ENCODE measurements at places on chromosomes 6 and 20. TPM values are rescaled to one million over a fixed set of nuclear protein-coding genes. Genes with fewer than 3 reads are reported as not detected.

The LGSN gene
- under 0.01 TPM for total RNA-seq

The HLA-DQB1 gene
- total RNA-seq = 4.4 TPM

The GPX5 gene
- not detected for total RNA-seq

The PDE7B gene
- 27.5 TPM for total RNA-seq

The ADGRF4 gene
- total RNA-seq = not detected

The HLA-DMA gene
- total RNA-seq = 0.46 TPM

The BNIP5 gene
- not detected for total RNA-seq

The PRR3 gene
- 13.4 TPM for total RNA-seq

The BANF2 gene
- total RNA-seq = not detected

The FNDC11 gene
- 3.5 TPM for total RNA-seq

The LTB gene
- 0.46 TPM for total RNA-seq

The SS18L1 gene
- 75.9 TPM for total RNA-seq

The CDKAL1 gene
- 41.3 TPM for total RNA-seq

The GCLC gene
- total RNA-seq = 25.1 TPM

The RIMS1 gene
- 374 TPM for total RNA-seq

The FKBP5 gene
- total RNA-seq = 3.2 TPM

The DACT2 gene
- 4.6 TPM for total RNA-seq

The CASS4 gene
- 0.69 TPM for total RNA-seq

The DEF6 gene
- total RNA-seq = 2.1 TPM

The CD40 gene
- total RNA-seq = 0.92 TPM

The SFTA2 gene
- total RNA-seq = not detected

The TCP11 gene
- total RNA-seq = 0.23 TPM

The BACH2 gene
- total RNA-seq = 20.3 TPM

The SPATS1 gene
- 1.2 TPM for total RNA-seq

The BCAS1 gene
- total RNA-seq = 11.8 TPM

The CEP85L gene
- 37.1 TPM for total RNA-seq

The GABRR2 gene
- total RNA-seq = not detected

The TMEM244 gene
- total RNA-seq = not detected

The TRIM10 gene
- 0.23 TPM for total RNA-seq

The RSPH3 gene
- total RNA-seq = 16.1 TPM
